ENCODE measurements at places on chromosomes 2 and 18.

DNA sequence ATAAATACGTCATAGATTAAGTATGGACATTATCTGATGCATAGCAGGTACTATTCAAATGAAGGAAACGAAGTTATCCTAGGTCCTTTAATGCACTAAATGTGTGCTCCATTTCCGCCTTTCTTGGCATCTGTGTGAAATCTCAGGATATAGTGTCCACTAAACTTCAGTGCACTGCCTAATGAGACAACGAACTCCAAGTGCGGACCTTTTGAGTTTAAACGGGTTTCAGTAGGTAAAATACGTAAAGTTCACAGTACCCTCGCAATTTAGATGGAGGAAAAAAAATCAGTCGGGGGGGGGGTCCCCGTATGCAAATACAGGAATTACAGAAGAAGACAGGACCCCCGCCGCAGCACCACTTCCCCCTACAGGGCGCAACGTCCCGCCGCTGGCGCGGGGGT lies 729 bp upstream of the REL start:
- DNase-seq, result no peak

DNA sequence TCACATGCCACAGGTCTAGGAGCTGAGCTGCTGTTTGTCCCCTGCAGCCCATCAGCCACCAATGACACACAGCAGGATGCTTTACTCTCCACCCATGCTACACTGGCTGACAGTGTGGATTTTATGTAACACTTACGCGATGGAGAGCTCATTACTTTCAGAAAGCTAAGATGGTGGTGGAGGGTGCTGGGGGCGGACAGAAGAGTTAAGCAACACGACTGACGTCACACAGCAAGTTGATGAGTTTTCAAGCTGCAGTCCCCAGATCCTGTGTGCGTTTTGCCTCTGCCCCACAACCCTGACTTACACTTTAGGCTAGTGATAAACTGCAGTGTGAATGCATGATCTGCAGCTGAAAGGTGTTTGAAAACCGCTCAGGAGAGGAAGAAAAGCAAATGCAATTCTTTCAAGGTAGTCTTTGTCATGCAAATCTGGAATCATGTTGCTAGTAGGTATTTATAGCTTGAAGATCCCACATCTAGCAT lies 42.4 kb downstream of the MRPS5 start:
- no peak for DNase-seq

GRCh38 chr2:96844405-96844808 lies 586 bp upstream of the ANKRD23 start:
- DNase-seq, result no peak

GRCh38 chr2:107717661-107718060 lies 109.0 kb upstream of the RGPD4 start:
- no peak for DNase-seq

DNA sequence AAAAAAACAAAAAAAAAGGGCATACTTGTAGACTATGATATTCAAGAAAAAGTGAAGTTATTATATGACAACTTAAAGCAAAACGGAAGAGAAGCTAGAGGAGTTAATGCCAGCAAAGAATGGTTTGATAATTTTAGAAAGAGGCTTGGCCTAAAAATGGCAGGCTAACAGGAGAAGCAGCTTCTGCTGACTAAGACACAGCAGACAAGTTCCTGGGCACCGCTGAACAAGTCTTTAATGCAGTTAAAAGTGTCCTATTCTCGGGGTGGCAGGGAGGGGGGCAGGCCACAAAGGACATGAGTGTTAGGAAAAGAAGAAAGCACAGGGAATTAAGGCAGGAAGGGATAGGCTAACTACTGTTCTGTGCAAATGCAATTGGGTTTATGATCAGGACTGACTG lies 50.3 kb upstream of the GAREM2 start:
- no peak for DNase-seq

GRCh38 chr2:30769481-30769780 lies 37.8 kb downstream of the CAPN13 start:
- no peak for DNase-seq

GRCh38 chr2:159146996-159147666 lies 139.4 kb downstream of the WDSUB1 start:
- peak; percentile 14 for DNase-seq

- DNase-seq, result no peak
These were observed 5.5 kb upstream of the QPCT start for GRCh38 chr2:37338933-37339332.

DNA sequence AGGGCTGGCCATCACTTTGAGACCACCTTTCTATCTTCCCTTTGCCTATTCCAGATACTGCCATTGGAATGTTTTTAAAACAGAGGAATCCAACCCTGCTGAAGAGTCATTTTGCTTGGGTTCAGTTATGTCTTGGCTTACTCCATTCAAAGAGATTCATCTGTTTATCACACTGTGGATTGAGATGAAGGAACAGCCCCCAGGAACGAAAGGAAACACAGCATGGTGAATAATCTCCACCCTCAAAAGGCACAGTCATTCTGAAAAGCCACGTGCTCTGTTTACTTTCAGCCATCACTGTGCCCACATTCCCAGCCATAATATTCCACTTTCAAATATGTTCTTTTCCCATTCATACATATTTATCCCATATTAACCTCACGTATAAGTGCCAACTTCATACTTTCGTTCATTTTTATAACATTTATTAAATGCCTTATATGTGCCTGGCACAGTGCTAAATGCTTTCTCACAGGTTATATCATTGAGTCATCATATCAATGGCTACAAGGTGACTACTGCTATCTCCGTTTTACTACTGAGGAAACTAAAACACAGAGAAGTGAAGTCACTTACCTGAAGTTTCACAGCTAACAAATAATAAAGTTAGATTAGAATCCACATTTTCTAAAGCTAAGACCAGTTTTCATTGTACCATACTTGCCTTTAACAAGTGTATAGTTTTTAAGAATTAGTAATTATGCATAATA lies 143.6 kb downstream of the OSR1 start:
- no peak for DNase-seq

DNA sequence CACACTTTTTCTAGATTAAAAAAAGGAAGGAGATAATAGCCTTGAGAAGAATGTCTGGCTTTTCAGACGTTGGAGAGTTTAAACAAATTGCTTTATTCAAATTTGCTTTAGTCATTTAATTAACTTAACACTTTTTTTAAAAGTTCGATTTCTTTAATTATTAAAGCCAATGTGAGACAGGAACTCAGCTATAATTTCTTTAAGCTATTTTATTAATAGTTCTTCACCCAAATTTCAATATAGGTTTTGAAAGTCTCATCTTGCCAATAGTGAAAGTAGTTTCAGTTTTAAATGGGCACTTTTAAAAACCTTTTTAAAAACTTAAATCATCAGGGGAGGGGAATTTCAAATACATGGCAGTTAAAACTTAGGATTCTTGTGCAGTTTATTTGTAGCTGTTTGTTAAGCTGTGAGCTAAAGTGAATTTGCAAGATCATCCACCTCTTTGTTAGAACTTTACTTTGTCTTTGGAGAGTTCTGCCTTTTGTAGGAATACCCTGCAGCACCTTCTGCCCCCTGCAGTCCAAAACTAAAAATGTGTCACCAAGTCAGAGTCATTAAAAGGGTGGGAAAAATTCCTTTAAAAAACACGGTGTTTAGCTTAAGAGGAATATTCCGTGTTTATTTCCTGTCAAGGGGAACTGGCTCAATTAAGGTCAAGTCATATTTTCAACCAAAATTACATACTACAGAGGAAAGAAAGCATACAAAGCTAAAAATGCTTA lies 4.6 kb downstream of the TGIF1 start:
- peak; percentile 42 for DNase-seq

DNA sequence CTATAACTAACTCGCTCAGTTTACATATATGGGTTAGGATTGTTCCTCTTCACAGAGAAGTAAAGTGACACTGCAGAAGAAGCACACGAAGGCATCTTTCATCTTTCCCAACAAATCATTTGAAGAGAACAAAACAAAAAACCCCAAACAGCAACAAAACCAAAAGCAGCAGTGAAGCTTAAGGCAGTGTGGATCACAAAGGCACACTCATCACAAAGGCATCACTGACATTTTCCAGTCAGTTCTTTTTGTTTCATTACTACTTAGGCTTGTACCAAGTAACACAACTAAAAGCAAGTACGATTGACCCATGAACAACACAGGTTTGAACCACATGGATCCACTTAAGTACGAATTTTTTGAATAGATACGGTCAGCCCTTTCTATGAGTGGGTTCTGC lies 75.7 kb downstream of the RNF152 start:
- DNase-seq, result no peak

GRCh38 chr18:54726143-54726542 lies 102.1 kb upstream of the RAB27B start:
- DNase-seq, result no peak

- DNase-seq, result no peak
These were observed 548.2 kb downstream of the CBLN2 start for GRCh38 chr18:71995904-71996465.

DNA sequence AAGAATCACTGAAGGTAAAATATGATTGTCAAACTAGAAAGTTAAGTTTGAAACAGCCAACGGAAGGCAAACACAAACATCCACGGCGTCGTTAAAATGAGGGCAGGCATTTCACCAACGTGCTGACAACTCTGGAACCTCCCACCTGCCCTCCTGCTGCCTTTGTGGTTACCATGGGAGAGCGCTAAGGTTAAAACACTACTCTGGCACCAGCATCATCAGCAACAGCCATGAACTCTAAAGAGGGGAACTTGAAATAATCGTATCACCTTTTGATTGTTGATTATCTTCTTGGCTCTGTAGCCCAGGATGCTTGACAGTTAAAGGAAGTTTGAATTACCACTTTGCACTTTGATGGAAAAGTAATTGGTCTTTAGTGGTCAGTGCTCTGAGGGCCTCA lies 34.7 kb downstream of the CYB5A start:
- no peak for DNase-seq

DNA sequence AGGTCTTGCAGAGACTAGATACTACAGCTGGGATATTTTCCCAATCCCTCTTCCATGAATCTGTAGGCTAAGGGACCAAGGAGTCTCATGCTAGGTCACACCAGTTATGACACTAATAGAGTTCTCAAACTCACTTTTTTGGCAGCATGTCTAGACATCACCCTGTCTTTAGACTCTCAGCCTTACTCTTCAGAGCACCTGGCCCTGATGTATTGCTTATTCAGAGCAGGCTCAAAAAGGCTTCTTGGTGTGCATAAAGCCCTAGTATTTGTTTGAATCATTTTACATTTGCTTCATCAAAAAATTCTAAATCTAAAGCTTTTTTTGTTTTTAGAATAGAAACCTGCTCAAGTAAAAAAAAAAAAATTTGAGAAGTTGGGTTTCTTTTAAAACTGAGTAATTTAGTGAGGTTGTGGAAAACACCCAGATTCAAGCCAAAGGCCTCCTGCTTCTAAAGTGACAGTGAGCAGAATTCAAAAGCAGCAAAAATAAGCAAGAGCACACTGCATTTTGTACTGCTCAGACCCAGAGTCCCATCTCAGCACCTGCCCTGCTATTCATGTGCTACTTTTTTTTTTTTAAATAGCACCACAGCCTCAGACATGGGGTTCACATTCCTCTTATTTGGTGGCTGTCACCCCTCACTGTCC lies 18.0 kb upstream of the DNAH6 start:
- no peak for DNase-seq

DNA sequence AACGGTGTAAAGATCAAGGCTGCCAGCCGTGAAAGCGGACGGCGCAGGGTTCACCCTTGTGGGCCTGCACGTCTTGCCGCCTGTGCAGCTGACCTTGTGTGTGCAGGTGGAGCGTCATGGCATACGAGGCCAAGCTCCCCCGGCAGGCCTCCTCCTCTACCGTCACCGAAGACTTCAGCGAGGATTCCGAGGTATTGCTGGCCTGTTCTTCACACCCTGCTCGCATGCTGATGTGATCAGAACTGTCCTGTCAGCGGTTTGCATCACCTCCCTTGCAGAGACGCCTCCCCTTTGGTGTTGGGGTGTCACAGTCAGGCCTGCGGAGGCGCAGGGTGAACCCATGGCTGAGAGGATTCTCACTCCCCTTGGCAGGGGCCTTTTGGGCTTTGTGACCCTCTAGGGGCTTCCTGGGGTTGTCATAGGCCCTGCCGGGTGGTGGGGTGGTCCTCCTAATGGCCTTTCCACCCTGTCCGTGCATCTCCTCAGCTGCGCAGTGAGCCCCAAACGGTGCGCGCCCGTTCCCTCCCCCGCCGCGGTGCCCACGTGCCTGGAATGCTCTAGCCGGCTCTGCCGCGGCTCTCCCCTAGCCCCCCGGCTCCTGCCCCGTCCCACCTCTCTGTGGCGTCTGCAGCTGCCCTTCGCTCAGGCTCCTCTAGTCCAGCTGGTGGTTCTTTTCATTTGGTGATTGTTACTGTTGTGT lies 92.5 kb downstream of the DGKD start:
- no peak for DNase-seq

DNA sequence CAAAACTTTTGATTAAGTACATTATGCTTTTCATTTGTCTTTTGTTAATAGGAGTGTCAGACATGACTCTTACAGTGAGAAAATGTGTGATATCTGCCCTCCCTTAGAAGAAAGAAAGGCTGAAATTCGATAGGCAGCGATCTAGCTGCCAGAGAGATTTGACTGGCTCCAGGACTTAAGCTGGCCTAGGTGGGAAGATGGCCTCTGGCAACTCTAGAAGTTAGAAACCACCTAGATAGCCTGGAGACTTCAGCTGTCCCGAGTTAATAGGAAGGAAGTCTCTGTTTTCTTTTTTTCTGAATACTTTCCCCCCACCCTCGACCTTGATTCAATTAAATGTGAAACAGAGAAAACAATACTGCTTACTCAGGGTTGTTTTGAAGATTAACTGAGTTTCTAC lies 1194.7 kb upstream of the CRIM1 start:
- no peak for DNase-seq

DNA sequence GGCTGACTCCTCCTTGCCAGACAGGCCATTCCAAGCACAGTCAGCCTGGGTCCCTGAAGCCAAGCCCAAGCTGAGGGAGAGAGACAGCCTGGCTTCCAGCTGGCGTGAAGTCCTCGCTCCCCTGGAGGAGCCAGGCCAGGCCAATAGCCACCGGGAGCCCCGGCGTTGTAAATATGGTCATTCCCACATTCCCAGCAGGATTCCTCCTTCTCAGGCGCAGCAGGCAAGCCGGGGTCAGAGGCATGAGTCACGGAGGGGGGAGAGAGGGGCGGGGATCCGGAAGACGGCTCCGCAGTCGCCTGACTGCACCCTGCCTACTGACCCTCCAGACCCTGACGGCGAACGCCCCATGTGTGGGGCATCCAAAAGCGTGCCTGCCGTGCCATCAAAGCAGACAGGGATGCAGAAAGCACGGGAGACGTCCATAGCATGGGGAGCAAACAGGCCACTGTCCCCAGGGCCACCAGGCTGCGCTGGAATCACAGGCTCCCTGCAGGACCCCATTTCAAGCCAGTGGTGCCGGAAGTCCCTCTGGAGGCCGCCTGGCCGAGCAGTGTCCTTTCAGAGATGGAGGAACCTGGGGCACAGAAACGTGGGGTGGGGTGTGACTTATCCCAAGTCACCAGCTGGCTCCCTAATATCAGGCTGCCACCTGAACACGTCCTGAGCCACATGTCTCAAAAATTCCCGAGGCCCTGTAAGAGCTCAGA lies 48.2 kb downstream of the TWIST2 start:
- peak; percentile 72 for DNase-seq

GRCh38 chr2:22691666-22692065 lies 693.3 kb upstream of the KLHL29 start:
- DNase-seq, result no peak

DNA sequence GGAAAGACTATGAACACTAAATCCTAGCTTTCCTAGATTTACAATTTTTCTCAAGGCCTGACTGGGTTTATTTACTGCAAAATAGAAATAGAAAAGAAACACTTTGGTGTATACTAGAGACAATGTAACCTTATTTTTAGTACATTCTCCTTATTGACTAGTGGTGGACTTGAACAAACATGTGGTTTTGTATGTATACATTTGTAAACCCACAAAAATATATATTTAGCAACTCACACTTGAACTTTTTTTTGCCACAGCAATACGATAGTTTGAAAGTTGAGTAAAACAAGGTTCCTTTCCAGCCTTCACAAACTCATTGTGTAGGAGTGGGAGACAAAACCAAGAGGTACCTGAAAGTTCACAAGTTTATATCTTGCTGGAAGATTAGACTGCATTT lies 1633.4 kb upstream of the LRRTM1 start:
- DNase-seq, result no peak

Data from retina (tissue), 1 donor.